ENCODE measurements at places on chromosomes 12 and 14. TPM values are rescaled to one million over a fixed set of nuclear protein-coding genes. Genes with fewer than 3 reads are reported as not detected.

LHX5 gene
- not detected for total RNA-seq

- no peak overlapping the region for H3K27ac ChIP-seq
- no peak for DNase-seq
- no peak overlapping the region for H3K4me3 ChIP-seq
Measured at GRCh38 chr14:101216366-101217079, 313.0 kb upstream of the RTL1 start.

DNA sequence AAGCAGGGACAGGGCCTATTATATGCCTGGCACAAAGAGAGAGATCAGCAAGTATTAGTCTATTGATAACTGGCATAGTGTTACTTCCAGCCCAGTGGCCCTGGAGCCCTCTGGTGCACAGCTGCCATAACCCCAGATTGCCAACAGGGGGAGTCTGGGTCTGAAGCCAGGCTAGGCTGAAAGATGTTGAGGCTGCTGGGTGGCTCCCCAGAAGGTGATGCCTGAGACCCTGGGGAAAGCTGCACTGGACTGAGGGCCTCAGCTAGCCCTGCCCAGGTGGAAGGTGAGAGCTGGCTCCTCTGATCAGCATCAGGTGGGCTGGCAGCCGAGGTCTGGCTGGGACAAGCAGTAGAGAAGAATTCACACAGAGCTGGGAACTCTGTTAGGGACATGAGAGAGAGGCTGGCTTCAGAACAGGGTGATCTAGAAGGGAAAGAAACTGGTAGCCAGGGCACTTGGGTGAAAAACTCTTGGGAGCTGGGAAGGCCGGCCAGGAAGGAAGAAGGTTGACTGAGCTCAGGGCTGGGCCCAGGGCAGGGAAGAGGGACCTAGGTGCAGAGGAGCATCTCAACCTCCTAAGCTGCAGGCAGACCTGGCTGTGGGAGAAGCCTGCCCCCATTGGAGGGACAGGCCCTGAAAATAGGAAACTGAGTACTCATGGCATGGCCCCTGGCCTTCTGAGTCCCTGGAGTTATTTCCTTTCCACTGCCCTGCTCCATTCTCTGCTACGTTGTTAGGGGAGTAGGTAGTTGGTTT, 3.9 kb downstream of the GZMH start:
- peak; percentile 43 for DNase-seq
- H3K27ac ChIP-seq = peak overlapping the region; percentile 0
- no peaks in the 10 kb centered on the region for H3K36me3 ChIP-seq
- H3K4me3 ChIP-seq = no peak overlapping the region

DNA sequence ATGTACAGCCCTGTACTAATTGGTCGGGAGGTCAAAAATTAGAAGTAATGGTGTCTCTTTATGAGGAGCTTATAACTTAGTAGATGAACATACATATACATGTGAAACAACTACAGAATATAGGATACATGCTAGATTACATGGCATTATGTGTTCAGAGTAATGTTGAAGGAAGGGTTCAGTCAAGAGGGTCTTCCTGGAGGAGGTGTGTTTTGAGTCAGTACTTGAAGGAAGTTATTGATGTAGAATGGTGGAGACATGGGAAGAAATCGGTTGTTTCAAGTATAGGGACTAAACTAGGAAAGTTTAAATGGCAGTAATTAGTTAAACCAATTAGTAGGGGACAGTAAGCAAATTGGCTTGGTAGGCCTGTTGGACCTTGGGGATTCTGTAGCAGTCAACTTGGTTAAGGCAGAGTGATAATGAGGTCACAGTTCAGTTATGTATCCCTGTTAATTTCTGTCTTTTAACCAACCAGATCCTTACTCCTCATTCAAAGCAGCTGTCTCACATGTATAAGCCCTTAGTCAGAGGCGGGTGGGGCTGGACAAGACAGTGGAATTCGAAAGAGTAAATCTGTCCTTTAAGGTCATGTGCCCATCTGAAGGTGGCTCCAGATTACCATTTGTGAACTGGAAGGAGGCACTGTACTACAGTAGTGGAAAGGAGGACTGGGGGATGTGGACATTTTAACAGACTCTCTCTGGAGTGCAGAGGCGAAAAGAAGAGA, 3.5 kb upstream of the ANKRD52 start:
- no peak overlapping the region for H3K4me3 ChIP-seq
- H3K27me3 ChIP-seq = no peaks in the 10 kb centered on the region
- peaks cover 21% of the 10 kb centered on the region for H3K4me1 ChIP-seq
- H3K36me3 ChIP-seq = no peaks in the 10 kb centered on the region

ANO4 gene
- total RNA-seq = not detected

GRCh38 chr14:68627868-68628604, 164.8 kb downstream of the ZFP36L1 start:
- DNase-seq = peak; percentile 47
- H3K36me3 ChIP-seq = no peaks in the 10 kb centered on the region
- H3K4me3 ChIP-seq = peak overlapping the region; percentile 49
- no peaks in the 10 kb centered on the region for H3K27me3 ChIP-seq

- no peaks in the 10 kb centered on the region for H3K36me3 ChIP-seq
- H3K4me3 ChIP-seq = no peak overlapping the region
- no peak overlapping the region for H3K27ac ChIP-seq
Measured at GRCh38 chr14:75911883-75912282, 69.9 kb downstream of the TGFB3 start.

DEGS2 gene
- total RNA-seq = 0.35 TPM

DNA sequence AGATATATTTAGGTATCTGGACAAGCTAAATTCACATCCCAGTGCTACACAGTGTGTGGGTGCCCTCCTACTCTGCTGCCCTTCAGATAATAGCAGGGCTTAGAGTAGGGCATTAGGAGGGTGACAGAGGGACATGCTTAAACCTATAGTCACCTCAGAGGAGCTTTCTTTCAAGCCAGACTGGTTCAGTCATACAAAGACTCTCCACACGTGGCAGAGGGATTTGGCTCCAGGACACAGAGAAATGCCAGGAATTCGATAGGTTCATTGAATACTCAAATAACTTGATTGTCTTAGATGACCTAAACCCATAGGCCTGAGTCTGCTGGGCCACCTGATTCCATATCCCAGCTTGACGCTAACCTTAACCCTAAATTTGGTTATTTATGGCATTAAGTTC, 163.5 kb downstream of the TPH2 start:
- H3K27me3 ChIP-seq = no peaks in the 10 kb centered on the region
- no peak overlapping the region for H3K4me3 ChIP-seq
- DNase-seq = no peak

SLC7A8 gene
- total RNA-seq = 2.5 TPM

SLC15A5 gene
- total RNA-seq = not detected

C14orf180 gene
- total RNA-seq = not detected

GSC gene
- total RNA-seq = not detected

DNA sequence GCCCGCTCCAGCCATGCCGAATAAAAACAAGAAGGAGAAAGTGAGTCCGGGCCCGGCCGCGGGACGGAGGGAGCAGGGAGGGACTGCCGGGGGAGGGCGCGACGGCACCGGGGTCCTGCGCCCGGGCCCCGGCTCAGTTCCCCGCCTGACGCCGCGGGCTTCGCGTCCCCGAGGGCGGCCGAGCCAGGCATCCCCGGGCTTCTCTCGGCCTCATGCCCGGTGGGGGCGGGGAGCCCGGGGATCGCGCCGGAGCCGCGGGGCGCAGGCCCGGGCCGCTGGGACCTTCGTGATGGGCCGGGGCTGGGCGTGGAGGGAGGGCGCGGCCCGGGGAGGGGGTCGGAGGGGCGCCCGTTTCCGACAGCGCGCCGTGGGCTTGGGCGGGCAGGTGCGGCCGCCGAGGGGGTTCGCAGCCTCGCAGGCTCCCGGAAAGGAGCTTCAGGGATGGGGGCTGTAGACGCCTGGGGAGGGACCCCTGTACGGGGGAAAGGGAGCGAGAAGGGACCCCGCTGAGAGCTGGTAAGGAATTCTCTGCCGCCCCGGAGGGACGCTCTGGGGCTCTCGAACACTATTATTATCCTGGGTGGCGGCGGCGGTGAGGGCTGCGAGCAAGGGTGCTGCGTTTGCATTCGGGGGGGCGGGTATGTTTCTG, 496 bp downstream of the PPP2R5C start:
- peak overlapping the region; percentile 38 for H3K4me3 ChIP-seq
- H3K4me1 ChIP-seq = peaks cover 34% of the 10 kb centered on the region
- H3K27ac ChIP-seq = peak overlapping the region; percentile 52
- peak; percentile 33 for DNase-seq

GRCh38 chr14:89392181-89392580, 24.9 kb downstream of the FOXN3 start:
- DNase-seq = no peak
- H3K4me3 ChIP-seq = no peak overlapping the region
- H3K36me3 ChIP-seq = no peaks in the 10 kb centered on the region
- no peaks in the 10 kb centered on the region for H3K4me1 ChIP-seq

DNA sequence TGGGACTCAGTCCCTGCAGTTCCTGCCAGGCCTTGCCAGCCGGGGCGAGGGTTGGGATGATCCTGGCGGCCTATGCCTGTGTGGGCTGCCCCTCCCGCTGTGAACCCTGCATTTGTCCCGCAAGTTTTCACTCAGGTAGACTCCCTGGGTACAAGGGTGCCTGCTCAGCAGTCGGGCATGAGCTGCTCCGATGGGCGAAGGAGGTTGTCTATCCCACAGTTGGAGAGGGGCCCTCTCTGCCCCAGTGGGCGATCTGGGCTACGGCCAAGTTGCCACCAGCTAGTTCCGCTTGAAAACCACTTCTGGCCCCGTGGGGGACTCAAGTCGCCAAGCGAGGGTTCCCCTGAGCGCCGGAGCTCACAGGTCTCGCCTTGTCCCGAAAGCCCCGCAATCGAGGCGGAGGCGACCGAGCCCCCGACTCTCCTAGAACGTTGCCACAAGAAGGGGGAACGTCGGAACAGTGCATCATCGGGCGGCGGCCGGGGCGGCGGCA, 365 bp upstream of the TPI1 start:
- peaks cover 35% of the 10 kb centered on the region for H3K4me1 ChIP-seq
- H3K4me3 ChIP-seq = peak overlapping the region; percentile 58

SLC6A15 gene
- not detected for total RNA-seq

GRCh38 chr14:95480109-95480886, 36.2 kb downstream of the SYNE3 start:
- H3K36me3 ChIP-seq = peaks cover 1% of the 10 kb centered on the region
- no peaks in the 10 kb centered on the region for H3K27me3 ChIP-seq
- DNase-seq = peak; percentile 69
- no peak overlapping the region for H3K4me3 ChIP-seq
- peaks cover 20% of the 10 kb centered on the region for H3K4me1 ChIP-seq
